ENCODE measurements at places on chromosomes 12 and 14.

- DNase-seq, result no peak
Observed at GRCh38 chr14:24254630-24255392, 8.2 kb downstream of the TGM1 start.

DNA sequence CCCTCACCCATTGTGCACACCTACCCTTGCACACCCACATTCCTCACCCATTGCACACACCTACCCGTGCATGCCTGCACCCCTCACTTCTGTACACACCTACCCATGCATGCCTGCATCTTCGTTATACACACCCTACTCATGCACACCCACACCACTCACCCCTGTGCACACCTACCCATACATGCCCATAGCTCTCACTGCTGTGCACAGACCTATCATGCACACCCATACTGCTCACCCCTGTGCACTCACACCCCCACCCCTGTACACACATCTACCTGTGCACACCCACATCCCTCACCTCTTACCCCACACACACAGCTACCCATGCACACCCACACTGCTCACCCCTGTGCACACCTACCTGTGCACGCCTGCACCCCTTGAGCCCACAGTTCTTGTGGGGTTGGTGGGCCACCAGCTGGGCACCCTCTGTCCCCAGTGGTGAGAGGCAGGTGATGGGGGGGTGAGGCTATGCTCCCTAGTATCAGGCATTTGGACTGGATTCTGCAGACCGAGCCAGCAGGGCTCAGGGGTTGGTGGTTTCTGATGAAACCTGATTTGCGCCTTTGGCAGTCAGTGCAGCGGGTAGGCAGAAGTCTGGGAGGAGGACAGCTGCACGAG lies 15.6 kb downstream of the CEP170B start:
- DNase-seq, result no peak

GRCh38 chr14:95547626-95548327 lies 12.9 kb downstream of the GLRX5 start:
- DNase-seq, result no peak

GRCh38 chr14:59582845-59583509 lies 6.4 kb upstream of the CCDC175 start:
- no peak for DNase-seq

GRCh38 chr14:56004786-56005185 lies 113.4 kb upstream of the PELI2 start:
- no peak for DNase-seq

- DNase-seq, result no peak
Observed at GRCh38 chr14:54490445-54491175, 1.8 kb upstream of the GMFB start.

GRCh38 chr12:2675776-2676175 lies 119.0 kb upstream of the FKBP4 start:
- no peak for DNase-seq

- DNase-seq, result peak; percentile 36
Observed at GRCh38 chr12:130031571-130032189, 127.9 kb upstream of the TMEM132D start.

DNA sequence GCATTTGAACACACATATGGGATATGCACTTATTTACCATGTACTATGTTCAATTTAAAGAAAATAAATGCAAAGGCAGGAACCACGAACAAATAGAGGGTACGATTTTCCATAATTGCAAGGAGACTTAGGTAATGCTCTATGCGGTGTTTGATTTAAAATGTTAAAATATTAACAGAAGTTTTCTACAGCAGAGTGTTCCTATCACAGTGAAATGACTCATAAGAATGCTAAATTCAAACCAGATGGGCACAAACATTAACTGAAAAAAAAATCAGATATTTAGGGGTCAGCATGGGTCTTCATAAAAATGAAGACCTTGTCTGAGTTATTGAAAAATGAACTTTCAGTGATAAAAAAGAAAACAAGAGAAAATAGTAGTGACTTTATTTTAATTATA lies 65.4 kb downstream of the LLPH start:
- DNase-seq, result no peak

GRCh38 chr12:67152451-67152850 lies 116.7 kb upstream of the CAND1 start:
- DNase-seq, result no peak

DNA sequence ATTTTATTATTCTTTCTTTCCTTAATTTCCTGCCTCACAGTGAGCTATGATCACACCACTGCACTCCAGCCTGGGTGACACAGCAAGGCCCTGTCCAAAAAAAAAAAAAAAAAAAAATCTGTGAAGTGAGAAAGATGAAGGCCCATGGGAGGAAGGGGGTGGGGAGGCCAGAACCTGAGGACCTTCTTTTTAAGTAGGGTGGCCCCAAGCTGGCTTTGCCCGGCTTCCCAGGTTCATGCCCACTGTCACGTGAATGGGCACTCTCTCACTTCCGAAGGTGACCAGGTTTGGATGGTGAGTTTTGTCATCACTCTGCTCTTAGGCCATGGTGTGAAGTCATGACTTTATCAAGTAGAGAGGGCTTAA lies 82.3 kb downstream of the TNFAIP2 start:
- no peak for DNase-seq

- no peak for DNase-seq
Observed at GRCh38 chr12:95988506-95989275, 7.5 kb downstream of the HAL start.

GRCh38 chr14:78143489-78144145 lies 26.6 kb upstream of the NRXN3 start:
- no peak for DNase-seq

- DNase-seq, result no peak
Observed at GRCh38 chr12:52022841-52023181, 16.1 kb downstream of the TAMALIN start.

DNA sequence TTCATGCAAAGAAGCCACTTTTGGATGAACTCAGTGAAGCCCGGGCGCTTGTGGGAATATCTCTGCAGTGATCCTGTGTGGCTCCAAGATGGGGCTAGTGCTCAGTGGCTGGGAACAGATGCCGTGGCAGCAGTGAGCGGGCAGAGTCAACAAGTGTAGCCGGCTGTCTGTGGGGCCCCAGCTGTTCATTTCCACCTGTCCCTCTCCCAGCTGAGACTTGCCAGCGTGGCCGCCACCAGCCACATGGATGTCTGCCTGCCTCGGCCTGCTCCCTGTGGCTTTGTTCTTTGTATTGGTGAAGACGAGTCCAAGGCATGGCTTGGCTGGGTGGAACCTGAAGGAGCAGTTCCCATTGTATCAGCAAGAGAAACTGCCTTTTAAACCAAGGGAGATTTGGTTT lies 77.3 kb downstream of the NOS1 start:
- DNase-seq, result no peak

- no peak for DNase-seq
Observed at GRCh38 chr14:65600742-65601141, 188.2 kb downstream of the FUT8 start.

DNA sequence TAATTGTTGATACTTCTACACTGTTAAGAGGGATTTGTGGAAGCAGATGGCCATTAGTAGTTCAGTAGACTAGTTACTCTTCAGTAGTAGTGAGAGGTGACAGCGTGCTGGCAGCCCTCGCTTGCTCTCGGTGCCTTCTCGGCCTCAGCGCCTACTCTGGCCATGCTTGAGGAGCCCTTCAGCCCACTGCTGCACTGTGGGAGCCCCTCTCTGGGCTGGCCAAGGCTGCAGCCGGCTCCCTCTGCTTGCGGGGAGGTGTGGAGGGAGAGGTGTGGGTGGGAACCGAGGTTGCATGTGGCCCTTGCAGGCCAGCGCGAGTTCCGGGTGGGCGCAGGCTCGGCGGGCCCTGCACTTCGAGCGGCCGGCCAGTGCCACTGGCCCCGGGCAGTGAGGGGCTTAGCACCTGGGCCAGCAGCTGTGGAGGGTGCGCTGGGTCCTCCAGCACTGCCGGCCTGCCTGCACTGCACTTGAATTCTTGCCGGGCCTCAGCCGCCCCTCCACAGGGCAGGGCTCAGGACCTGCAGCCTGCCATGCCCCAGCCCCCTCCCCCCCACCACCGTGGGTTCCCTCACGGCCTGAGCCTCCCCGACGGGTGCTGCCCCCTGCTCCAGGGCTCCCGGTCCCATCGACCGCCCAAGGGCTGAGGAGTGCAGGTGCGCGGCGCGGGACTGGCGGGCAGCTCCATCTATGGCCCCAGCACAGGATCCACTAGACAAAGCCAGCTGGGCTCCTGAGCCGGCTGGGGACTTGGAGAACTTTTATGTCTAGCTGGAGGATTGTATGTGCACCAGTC lies 139.3 kb downstream of the NUBPL start:
- no peak for DNase-seq

DNA sequence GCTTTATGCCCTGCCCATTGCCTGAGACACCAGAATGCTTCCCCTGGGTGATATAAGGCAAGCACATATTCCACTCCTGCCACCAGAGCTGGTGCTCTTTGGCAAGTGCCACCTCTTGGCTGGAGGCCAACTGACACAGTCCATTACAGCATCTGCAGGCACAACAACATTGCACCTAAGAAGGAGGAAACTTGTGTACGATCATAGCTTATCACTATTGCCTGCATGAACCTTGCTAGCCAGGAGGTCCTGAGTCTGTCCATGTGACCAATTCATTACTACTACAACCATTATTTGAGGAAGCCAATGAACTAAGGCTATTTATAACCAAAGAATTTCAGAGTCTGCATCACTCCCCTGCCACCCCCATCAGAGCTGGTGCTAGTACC lies 119.8 kb upstream of the SCAF11 start:
- no peak for DNase-seq

DNA sequence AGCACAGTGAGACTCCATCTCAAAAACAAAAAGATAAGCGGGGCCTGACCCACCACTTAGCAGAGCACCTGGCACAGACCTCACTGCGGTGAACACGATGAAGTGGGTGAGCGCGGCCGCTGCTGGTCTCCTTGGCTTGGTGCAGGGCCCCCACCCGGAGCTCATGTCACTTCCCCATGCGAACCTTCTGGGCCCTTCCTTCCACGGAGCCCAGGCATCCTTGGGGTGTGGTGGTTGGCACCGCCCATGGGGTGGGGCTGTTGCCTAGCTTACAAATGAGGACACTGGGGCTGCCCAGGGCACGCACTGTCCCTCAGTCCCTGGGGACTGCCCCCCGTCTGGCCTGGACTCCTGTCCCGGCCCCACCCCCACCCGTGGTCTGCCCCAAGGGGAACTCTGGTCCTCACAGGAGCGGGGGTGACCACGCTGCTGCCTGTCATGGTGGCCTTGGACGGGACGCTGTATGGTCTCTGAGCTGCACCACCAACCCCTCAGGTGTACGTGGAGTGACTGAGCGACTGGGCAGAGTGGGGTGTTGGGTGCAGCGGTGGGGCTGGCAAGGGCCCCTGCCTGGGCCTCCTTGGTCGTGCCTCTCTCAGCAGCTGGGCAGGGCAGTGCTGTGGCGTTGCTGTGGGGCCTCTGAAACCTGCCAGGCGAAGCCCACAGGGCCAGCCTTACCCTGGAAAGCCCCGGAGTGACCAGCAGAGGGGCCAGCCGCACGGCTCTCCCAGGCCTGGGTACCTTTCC lies 15.3 kb downstream of the FBRSL1 start:
- no peak for DNase-seq

GRCh38 chr14:102560458-102561261 lies 31.8 kb upstream of the RCOR1 start:
- DNase-seq, result no peak
